ENCODE measurements at places on chromosomes 7 and 10.

GRCh38 chr7:33986951-33987947, 81.9 kb downstream of the BMPER start:
- DNase-seq: no peak

GRCh38 chr10:48215486-48216203, 58.9 kb downstream of the FRMPD2 start:
- DNase-seq: peak; percentile 47

- no peak for DNase-seq
Observed at GRCh38 chr10:5484205-5484604, 15.2 kb downstream of the CALML5 start.

- no peak for DNase-seq
Observed at GRCh38 chr7:50151001-50151400, 58.0 kb upstream of the ZPBP start.

DNA sequence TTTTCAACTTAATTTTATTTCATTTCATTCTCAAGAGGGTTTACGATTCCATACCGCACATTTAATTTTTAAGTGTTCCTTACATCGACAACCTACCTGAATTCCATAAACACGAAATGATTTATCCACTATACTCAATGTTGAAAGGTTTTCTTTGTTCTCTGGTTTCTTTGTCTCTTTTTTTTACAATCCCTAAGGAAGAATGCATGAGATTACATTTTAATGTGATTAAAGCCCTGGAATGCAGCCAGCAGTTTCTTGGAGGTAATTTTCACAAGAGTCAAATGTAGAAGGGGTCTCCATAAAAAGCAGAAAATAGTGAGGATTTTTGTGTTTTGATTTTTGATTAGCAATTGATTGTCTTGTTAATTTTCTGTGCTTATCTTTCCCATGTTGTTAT, 59.2 kb upstream of the ADCY1 start:
- no peak for DNase-seq

DNA sequence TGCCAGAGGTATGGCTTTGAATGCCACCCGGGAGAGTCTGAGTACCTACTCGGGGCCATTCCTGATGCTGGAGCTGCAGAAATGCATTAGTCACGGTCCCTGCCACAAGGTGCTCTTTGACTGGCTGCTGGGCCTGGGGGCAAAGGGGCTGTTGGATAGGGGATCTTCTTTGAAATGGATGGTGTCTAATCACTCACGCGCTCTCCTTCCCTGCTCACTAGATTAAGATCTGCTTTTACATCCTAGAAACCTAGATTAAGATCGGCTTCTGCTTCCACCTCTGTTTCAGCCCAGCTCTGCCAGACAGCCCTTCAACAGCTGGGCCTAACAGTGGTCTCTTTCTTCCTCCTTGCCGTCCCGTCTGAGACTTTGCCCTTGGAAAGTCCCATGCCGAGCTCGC, 57.2 kb downstream of the PAX2 start:
- no peak for DNase-seq

DNA sequence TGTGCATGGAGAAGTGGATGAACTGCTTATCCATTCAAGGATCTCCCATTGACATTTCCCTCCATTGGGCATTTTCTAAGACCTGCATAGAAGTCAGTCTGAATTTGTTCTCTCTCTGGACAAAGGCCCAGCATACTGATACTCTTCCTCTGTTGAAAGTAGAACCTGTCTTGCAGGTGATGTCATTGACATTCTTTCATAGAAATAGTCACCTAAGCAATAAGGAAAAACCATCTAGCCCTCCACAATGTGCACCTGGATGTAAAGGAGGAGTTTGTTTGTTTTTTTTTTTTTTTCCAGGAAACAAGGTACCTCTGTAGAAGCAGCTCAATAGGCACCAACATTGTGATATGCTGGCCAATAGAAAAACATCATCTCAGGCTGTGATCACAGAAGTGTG, 150.4 kb downstream of the DPY19L1 start:
- DNase-seq: no peak
